Inflammatory macrophage treated with lipopolysaccharide for 4 hours (primary cell): ENCODE measurements at places on chromosomes 2 and 18.

DNA sequence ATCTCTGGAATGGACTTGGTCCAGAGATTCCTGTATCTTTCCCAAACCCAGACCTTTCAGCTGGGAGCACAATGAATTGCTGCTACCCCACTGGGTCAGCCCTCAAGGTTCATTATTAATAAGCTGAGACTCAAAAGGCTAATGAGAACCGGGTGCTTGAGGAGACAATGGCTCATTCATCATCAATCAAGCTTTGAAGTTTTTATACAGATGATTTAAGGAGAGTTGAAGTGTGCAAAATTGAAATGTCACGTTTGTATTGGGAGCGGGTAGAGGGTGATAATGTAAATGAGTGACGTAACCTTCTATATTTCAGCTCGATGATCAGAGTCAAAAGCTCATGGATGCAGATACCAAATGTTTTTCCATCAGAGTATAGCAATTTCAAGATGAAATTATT is 744.9 kb downstream of the ERBB4 start:
- no peak for DNase-seq

GRCh38 chr2:14678761-14679160 is 46.2 kb downstream of the LRATD1 start:
- DNase-seq: no peak

DNA sequence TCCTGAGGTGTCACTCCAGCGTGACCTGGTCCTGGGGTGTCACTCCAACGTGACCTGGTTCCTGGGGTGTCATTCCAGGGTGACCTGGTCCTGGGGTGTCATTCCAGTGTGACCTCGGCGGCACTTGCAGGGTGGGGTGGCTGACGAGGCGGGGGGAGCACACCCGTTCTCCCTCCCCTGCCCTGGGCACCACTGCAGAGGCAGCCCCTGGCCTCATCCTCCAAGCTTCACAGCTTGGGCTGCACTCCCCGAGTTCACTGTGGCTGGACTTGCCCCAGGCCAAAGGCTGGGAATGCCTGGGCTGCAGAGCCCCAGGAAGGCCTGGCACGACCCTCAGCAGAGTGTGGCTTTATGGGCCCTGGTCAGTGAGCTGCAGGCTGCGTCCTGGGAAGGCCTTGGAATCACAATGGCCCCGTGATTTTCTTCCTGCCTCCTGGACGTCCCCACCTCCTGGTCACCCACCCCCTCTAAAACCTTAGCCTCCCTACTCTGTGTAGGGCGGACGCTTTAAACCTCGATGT is 88.3 kb downstream of the NFATC1 start:
- DNase-seq: no peak

DNA sequence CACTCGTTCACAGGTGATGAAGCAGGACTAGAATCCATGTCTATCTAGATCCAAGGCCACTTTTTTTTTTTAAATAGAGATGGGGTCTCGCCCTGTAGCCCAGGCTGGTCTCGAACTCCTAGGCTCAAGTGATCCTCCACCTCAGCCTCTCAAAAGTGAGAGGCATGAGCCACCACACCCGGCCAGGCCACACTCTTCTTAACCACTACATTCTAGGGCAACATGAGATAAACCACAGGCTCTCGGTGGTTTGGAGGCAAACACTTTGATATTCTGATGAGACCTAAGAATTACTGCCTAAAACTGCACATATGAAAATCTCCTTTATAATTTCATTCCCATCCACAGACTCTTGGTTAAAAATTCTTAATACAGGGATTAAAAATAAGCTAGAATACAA is 51.8 kb downstream of the USP34 start:
- no peak for DNase-seq

DNA sequence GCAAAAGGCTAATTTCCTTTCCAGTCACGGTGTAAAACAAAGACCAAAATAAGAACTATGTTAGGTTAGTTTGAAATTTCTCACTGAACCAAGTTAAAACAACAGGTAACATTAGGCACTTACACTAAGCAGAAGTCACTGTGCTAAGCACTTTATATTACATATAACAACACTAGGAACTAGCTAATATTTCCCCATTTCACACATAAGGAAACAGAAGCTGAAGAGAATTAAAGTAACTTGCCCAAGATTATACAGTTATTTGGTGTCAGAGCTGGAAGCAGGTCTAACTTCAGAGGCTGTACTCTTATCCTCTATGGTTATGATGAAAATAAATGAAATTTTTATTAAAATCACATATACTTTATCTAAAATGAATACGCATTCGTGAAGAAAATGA is 5.9 kb downstream of the ITSN2 start:
- peak; percentile 49 for DNase-seq

- peak; percentile 37 for DNase-seq
Observed at GRCh38 chr18:67232406-67232805, 284.1 kb downstream of the DSEL start.

DNA sequence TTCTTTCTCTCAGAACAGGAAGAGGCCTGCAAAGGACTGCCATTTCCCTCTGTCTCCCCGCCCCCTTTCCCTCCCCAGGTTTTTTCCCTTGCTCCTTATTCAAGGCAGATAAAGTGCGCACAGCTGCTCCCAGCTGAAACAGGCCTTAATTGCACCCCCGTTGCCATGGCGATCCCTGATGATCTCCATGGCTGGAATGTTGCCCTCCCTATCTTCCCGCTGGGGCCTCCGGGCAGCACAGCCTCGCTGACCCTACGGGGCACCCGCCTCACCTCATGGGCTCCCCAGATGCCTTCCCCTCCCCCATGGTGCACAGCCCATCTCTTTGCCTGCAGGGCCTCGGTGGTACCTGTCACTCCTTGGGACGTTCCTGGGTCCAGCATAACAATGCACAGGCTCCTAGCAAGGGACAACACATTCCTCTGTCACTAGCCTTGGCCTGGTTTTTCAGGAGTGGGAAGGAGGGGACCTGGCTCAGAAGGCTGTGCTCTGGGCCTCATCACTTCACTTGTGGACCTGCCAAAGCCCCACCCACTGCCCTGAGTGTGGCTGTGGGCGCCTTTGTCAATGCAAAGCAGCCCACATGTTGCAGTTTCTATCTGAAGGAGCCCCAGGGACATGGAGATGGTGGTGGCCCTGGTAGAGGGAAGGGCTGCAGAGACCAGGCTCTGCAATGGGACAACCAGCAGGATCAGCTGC is 115.0 kb downstream of the CELF4 start:
- no peak for DNase-seq

DNA sequence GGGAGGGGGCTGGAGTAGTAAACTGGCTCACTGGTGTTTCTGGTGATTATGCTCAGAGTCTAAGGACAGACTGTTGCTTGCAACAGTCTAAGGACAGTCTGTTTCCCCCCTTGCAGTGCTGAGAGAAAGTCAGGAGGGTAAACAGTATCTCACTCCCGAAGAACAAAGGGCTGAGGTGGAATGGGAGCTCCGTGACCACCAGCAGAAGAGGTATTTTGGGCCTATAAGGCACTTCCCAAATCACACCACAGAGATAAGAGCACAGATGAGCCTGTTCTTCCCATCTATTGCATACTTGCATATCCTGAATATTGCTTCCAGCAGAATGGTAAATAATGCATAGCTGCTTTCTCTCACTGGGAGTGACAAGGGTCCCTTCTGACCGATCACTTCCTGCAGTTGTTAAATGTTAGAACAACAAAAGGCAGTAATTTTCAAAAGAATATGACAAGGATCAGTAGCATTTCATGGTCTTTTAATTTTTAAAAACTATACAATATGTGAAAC is 160.4 kb upstream of the LYPD1 start:
- no peak for DNase-seq

GRCh38 chr2:101004620-101005325 is 2.7 kb downstream of the RPL31 start:
- DNase-seq: no peak

DNA sequence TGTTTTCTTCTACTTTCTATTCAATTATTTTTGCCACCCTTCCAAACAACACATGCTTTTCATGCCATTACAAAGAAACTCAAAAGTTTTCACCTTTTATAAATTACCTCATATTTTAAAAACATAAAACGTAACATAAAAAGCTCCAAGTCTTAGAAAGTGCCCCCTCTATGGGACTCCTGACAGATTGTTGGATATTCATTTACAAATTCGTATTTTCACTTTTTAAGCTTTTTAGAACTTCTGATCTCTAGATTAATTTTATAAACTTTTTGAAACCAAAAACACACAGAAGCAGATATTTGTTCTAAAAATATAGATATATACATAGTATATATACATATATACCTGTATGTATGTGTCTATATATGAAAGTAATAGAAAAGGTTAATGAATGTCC is 1.5 kb downstream of the COL5A2 start:
- no peak for DNase-seq

DNA sequence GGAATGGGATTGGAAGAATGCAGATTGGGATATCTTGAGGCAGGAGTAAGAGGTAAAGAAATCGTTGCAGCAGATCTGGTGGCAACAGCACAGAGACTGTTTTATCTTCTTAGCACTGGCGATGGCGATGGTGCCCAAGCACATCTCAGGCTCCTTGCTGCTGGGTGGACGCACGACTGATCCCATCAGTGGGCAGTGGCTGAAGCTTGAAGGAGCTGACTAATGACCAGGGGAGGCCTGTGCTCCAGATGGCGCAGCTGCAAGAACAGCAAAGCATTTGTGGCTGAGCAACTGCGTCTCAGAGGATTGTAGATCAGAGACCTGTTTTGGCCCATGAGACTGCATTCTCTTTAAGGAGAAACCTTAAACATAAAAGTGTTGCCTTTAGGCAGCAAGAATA is 54.6 kb downstream of the GALR1 start:
- DNase-seq: no peak

- peak; percentile 58 for DNase-seq
Observed at GRCh38 chr18:2606335-2606734, 35.0 kb downstream of the NDC80 start.

DNA sequence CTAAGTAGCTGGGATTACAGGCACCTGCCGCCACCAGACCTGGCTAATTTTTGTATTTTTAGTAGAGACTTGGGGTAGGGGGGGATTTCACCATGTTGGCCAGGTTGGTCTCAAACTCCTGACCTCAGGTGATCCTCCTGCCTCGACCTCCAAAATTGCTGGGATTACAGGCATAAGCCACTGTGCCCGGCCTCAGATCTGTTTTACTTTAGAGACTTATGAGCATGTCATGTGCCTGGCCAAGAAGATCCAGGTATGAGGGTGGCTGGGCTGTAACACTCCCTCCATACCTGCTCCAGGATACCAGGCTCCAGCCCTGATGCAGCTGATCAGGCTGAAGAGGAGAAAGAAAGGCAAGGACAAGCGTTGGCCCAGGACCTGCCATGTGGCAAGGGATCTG is 125.0 kb downstream of the LPIN1 start:
- no peak for DNase-seq

GRCh38 chr2:101858910-101859309 is 132.8 kb upstream of the IL1R2 start:
- no peak for DNase-seq

GRCh38 chr2:20604951-20605381 is 45.9 kb downstream of the HS1BP3 start:
- DNase-seq: no peak

GRCh38 chr18:28013066-28013465 is 163.9 kb downstream of the CDH2 start:
- no peak for DNase-seq

GRCh38 chr2:223088866-223089265 is 36.9 kb downstream of the KCNE4 start:
- no peak for DNase-seq

GRCh38 chr2:195473862-195474261 is 183.2 kb upstream of the SLC39A10 start:
- peak; percentile 48 for DNase-seq

GRCh38 chr2:180141600-180141999 is 134.5 kb upstream of the CWC22 start:
- no peak for DNase-seq
